Kidney (tissue), 22 donors: ENCODE measurements at places on chromosomes 12 and 14. TPM values are rescaled to one million over a fixed set of nuclear protein-coding genes. Genes with fewer than 3 reads are reported as not detected.

DNA sequence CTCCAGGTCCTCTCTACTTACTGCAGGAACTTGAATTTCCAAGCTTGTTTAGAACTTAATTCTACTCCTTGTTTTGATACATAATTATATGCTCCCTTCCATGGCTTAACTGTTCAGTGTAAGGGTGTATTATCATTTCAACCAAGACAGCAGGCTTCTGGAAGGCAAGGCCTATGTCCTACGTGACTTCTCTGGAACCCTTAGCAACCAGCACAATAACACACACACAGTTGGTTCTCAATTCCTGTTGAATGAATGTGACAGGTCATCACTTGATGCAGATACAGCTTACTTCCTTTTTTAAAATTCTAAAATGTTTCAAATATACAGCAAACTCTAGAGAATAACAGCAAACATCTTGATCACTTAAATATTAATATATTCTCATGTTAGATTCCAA is 77.7 kb upstream of the COCH start:
- DNase-seq, result no peak

Gene PCBP2
- 597 TPM for polyA plus RNA-seq

Gene ZNF839
- 7.8 TPM for polyA plus RNA-seq

Gene DPPA3
- polyA plus RNA-seq, result not detected

Gene CLEC4C
- not detected for polyA plus RNA-seq

Gene PIP4K2C
- polyA plus RNA-seq, result 43.2 TPM

GRCh38 chr12:89160716-89161123 is 191.6 kb downstream of the DUSP6 start:
- DNase-seq, result no peak

Gene HIGD1C
- not detected for polyA plus RNA-seq

- DNase-seq, result peak; percentile 38
These were observed 26.8 kb downstream of the CEP170B start for GRCh38 chr14:104891664-104892530.
